ENCODE measurements at places on chromosomes 2 and 18.

- DNase-seq, result no peak
Observed at GRCh38 chr2:18336975-18337374, 223.5 kb downstream of the RDH14 start.

DNA sequence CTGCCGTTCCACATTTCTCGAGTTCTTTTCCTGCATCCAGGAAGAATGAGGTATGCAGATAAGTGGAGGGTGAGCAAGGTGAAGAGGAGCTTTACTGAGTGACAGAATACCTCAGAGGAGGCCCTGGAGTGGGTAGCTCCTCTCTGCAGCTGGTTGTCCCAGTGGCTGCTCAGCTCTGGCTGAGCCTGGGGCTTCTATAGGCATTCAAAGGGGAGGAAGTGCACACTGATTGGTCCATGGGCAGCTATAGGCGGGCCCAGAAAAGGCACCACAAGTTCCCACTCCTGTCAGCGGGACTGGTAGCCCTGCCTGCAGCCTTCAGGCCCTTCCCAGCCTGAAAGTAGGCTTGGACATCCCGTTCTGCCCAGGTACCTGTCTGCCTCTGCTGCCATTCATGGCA is 94.7 kb downstream of the DOK6 start:
- DNase-seq, result no peak

DNA sequence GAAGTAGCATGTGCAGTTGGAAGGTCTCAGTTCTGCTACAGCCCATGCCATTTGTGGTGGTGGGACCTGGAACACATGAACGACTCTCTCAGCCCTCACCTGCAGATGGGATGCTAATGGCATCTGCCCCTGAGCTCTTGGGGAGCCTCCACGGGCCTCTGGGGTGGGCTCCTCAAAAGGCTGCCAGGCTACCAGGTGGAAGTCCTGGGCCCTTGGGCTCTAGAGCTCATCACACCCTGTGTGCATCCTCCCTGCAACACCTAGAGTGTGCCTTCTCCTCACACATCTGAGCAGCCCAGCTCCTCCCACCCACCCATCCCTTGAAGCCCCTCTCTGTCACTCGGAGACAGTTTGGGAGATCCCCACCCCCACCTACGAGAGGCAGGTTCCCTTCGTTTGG is 231.8 kb upstream of the MYT1L start:
- no peak for DNase-seq

GRCh38 chr18:58338961-58339592 is 289.8 kb downstream of the ALPK2 start:
- DNase-seq, result no peak

DNA sequence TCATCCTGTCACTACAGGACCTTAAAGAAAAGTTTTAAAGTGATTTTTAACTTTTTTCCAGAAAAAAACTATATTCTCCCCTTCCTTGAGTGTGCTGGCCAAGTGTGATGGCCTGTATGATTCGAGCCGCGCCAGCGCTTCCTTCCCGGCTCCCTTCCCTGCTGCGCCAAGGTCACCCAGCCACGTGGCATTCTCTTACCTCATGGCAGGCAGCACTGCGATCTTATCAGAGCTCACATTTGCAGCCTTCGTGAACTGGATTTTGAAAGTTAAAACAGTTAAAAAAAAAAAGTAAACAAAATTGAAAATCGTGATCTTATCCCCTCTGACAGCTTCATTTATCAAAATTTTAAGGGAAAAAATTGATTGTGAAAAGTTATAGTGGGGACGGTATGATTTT is 279.8 kb downstream of the PTGR3 start:
- no peak for DNase-seq

GRCh38 chr18:3060667-3061580 is 48.0 kb upstream of the LPIN2 start:
- no peak for DNase-seq

DNA sequence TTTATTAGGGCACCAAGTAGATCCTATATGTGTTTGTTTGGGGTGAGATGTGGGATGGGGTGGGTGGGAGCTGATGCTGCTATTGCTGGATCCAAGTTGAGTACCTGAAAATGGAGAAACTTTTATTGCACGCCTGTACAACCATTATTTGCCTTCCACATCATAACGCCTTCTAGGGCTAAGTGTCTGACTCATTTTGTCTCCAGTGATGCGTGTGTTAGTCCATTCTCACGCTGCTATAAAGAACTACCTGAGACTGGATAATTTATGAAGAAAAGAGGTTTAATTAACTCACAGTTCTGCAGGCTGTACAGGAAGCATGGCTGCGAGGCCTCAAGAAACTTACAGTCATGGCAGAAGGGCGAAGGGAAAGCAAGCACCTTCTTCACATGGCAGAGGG is 58.2 kb downstream of the KDM3A start:
- no peak for DNase-seq

- no peak for DNase-seq
Observed at GRCh38 chr18:22226801-22227200, 57.4 kb downstream of the GATA6 start.

DNA sequence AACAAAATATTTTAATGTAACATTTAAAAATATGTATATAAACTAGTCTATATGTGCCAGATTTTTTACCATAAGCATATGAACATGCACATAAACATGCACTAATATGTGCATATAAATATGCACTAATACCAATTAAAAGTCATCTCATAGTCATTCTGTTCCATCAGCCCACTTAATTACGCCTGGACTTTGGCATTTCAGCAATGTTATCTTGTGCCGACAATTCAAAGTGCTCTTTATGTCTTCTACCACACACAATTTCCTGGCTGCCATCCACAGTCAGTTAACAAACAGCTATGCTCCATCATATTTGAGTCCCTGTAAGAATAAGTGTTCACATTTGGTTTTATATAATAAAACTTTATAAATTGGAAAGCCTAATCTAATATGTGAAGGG is 92.6 kb upstream of the TSPYL6 start:
- DNase-seq, result no peak

DNA sequence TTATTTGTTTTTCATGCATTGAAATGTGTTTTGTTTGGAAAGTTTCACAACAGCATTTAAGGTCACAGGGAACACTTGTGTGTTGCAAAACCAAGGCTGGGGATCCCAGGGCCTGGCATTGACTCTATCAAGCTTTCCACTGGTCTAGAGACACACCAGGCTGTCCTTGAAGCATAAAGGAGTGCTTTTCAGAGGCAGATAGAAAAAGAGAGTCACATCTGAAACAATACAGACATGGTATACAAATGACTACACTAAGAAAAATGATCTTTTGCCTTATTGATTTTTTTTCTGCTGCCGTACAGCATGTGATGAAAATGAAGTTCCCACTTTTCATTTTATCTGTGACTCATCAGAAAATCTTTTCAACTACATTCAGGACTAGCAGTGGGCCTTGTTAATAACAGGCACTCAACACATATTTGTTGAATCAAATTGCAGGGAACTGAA is 61.9 kb upstream of the ZCCHC2 start:
- no peak for DNase-seq

- no peak for DNase-seq
Observed at GRCh38 chr2:177783835-177784744, 288.5 kb downstream of the PDE11A start.

DNA sequence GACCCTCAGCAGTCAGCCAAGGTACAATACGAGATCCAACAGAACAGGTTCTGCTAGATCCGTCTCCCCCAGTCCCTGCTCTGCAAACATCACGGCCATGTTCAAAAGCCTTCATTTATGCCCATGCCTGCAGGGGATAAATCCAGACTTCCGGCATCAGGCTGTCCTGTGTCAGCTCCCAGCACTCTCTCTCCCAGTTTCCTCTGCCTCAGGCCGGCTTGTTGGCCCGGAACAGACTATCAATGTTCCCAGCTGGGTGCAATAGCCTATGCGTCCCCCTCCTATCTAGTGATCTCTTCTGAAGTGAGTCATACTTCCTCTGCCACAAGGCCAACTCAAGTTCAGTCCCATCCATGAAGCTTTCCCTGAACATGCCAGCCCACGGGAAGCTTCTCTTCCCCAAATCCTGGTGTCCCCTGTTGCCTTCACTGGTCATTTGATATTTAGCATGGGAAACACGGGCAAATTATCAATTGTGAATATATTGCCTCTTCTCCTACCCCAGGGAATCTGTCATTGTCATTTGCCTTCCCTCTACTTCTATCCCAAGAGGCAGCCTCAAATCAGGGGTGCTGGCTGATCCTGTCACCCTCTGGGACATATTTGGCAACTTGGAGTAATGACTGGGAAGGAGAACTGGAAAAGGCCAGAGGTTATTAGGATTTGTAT is 51.1 kb downstream of the CAPN13 start:
- no peak for DNase-seq

GRCh38 chr2:96188821-96189526 is 19.7 kb downstream of the STARD7 start:
- no peak for DNase-seq

All from NCI-H2171 (cell line).